ENCODE measurements at places on chromosomes 2 and 18. TPM values are rescaled to one million over a fixed set of nuclear protein-coding genes. Genes with fewer than 3 reads are reported as not detected.

Gene SCN9A
- 2.1 TPM for polyA plus RNA-seq

Gene MERTK
- 18.3 TPM for polyA plus RNA-seq

Gene SIX3
- polyA plus RNA-seq = not detected

Gene CNTNAP5
- polyA plus RNA-seq = 0.11 TPM

Gene KCNE4
- polyA plus RNA-seq = 15.3 TPM

Gene NR4A2
- 0.34 TPM for polyA plus RNA-seq

Gene RGPD4
- not detected for polyA plus RNA-seq

Gene PRSS56
- polyA plus RNA-seq = 0.13 TPM

Gene LOXHD1
- polyA plus RNA-seq = 1.1 TPM

Gene NYAP2
- not detected for polyA plus RNA-seq

Gene TUBB8B
- polyA plus RNA-seq = 1.9 TPM

Gene COL4A4
- 50.9 TPM for polyA plus RNA-seq

DNA sequence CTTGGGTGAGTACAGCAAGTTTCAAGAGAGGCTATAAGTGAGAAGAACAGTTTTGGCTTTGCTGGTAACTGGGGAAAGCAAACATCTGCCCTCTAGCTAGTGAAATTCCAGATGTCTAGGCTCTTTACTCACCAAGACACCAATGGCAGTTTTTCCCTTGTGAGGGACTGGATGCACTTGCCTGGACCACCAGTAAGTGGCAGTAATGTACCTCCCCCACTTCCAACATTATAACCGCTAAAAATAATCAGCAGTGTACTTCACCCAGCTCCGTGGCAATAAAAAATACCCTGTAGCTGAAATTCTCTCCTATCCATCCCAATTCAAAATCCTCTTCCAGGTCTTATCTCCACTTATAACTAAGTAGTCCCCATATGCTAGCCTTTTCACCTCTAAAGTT, 383.9 kb downstream of the ARHGAP15 start:
- no peak for DNase-seq

GRCh38 chr2:171139860-171140259, 20.8 kb downstream of the TLK1 start:
- DNase-seq = no peak

- DNase-seq = no peak
These were observed 49.2 kb upstream of the NAB1 start for GRCh38 chr2:190599546-190600220.

DNA sequence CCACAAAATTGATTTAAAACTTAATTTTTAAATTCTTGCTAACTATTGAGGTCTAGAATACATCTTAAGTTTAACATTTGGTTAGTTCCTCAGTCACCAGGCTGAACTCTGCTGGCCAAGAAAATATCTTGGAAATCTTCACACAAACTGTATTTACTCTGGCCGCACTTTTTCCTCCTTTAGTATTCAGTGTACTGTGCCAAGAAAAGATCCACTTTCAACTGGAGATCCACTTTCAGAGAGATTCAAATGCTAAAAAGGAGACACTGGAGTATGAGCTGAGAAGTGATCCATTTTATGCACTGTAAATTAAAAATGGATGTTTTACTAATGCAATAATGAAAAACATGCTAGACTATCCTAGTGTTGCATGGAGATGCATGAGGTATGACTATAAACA, 98.1 kb downstream of the ANTXR1 start:
- no peak for DNase-seq

DNA sequence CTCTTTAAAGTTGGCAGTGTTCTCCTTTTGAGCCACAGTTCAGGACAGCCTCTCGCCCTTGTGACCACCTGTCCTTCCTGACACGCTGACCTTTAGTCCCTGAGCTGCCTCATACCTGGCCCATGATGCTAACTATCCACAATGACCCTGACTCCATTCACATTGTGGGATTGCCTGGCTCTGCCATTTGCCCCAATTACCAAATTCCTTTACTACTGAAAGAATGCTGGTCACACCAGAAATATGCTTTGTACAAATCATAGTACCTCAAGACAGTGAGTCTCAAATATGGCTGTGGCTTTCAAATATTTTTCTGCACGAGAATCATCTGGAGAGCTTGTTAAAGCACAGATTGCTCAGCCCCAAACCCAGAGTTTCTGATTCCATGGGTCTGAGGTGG, 54.2 kb downstream of the LTBP1 start:
- DNase-seq = no peak

DNA sequence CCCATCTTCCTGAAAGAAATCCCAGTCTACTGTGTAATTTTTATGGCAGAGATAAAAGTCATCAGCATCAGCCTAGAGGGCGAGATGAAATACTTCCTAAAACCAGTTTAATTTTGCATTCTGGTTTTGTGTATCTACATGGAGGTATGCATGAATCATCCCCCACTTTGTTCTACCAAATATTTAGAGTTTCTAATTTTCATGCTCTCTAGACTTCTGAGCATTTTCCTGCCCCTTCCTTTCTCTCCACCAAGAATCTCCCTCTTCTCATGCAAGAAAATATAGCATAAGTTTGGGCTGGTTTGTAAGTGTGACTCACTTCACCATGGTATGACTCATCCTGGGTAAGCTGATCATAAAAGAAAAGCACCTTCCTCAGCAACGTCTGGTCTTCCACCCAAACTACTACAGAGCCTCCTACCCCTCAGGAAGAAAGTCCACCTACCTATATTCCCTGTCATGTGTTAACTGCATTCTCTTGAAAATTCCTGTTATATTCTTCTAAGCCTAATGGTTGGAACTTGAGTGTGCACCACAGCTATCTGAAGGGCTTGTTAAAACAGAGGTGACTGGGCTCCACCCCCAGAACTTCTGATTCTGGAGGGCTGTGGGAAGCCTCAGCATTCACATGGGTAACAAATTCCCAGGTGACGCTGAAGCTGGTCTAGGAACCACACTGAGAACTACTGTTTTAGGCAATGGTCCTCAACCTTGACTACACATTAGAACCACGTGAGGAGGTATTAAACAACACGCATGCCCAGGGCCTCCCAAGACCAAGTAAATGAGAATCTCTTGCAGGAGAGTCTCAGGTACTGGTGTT, 37.4 kb upstream of the RAPGEF4 start:
- no peak for DNase-seq

DNA sequence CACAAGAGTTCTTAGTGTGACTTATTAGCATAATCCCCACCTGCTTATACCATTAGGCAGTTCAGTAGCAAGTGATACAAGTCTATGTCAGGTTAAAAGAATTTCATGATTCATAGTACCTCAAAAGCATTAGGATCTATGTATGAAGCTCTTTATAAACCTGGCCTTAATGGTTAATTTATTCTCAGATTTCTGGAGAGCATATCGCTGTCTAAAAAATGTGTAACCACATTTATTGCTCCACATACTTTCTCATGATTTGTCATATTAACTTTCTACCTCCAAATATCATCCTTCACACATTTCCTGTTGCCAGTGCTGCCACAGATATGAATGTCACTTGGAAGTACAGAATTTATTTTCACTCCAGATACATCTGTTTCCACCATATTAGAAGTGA, 332.8 kb upstream of the MAP2 start:
- DNase-seq = no peak

DNA sequence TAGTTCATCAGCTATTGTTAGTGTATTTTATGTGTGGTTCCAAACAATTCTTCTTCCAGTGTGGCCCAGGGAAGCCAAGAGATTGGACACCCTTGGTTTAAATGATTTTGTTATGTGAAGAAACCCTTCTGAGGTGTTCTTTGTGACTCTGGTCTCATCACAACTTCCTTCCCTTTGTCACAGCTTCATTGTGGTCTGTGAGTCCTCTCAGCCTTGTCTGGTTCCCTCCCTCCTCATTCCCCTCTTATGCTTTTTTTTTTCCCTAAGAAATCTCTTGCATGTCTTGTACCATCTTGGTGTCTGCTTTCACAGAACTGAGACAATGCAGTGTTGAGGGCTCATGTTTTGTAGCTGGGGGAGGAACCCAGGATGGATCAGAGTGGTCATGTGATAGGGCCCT, 118.9 kb downstream of the TMEM182 start:
- DNase-seq = no peak

DNA sequence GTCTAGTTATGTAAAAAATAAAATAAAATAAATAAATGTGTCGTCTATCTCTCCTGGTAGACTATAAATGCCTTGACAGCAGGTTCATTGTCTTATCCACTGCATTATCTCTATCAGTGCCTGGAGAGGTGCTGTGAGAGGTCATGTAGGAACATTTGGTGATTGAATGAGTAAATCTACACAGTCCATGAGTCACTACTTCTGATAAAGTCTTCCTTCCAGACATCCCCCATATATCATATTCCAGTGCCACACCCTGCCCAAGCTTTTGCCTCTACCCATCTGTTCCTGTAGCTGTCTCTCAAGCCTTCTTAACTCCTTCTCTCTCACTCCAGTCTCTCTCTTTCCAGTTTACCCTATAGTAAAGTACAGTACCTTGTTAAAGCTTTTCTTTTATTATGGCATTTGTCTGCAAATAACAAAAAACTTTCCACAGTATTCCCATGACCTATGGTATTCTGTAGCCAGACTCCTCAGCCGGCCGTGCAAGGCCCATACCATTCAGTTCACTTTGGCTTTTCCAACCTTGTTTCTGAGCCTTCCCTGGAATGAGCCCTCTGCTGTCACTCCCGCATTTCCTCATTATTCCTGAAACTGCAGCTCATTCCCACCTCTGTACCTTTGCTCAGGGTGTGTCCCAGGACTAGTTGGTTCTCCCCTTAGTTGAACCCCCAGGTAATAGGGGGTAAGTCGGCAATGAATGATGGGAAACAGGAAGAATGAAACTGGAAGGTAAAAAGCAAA, 37.5 kb downstream of the ANXA4 start:
- DNase-seq = no peak

DNA sequence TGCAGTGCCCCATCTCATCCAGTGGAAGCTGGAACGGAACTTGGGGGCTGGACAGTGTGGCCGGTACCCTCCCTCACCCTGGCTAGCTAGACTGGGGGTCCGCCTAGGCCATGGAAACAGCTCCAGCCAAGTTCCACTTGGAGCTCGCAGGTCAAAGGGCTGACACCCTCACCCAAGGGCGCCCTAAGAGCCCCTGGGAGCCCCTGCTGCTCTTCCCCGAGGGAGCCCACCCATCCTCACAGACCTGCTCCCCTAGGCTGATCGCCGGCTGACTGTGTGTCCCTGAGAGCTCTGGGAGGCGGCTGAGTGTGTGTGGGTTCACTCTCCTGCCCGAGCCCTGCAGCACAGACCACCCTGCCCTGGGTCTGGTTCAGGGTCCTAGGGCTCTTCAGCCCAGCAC, 118.2 kb upstream of the OTOS start:
- DNase-seq = no peak

DNA sequence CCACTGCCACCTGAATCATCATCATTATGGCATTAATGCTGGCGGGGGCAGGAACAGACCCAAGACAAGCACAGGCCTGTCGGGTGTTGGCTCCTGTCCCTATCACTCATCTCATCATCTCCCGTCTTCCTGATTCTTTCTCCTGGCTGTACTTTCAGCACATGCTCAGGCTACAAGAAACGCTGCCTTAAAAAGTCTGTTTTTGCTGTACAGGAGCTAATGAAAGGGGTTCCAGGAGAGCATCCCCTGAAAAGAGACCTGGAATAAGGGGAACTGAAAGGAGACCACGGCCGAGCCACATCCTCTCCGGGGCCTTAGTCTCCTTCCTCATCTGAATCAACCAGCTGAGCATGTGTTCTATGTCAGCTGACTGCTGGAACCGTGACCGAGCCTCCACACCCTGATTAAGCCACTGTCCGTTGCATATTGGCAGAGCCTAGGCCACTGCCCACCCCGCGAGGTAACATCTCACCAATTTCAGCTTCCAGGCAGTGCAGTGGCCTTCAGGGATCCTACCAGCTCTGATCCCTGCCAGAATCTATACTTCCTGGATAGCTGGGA, 62.6 kb downstream of the DNMT3A start:
- DNase-seq = no peak

- DNase-seq = no peak
These were observed 22.8 kb downstream of the ANO7 start for GRCh38 chr2:241211276-241211675.

DNA sequence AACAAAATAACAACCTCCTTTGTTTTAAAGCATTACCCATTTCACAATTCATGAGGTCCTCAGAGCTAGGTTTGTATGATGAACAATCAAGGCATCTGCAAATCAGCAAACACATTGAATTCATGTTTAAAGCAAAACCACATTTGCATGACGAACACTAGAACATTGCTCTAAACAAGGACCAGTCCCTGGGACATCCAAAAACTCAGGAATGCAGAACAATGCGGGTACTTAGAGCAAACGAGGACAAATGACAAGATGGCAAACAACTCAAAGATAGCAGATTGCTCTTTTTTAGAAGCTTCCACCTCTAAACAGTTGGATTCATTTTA, 45.7 kb upstream of the RALBP1 start:
- DNase-seq = no peak

GRCh38 chr2:174326161-174327020, 8.4 kb upstream of the SP9 start:
- DNase-seq = no peak

GRCh38 chr2:168054657-168055056, 192.7 kb downstream of the STK39 start:
- DNase-seq = no peak

DNA sequence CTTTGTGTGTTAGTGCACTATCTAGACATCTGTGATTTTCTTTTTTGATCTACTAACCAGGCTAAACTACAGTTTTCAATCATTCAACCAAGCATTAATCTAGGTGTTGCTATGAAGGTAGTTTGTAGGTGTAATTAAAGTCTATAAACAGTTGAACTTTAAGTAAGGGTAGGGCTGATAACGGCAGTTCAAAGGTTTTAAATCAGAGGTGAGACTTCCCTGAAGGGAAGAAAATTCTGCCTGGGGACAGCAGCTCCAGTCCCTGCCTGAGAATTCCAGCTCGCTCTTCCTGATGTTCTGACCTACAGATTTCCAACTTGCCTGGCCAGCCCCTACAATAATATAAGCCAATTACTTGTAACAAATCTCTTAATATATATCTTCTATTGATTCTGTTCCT, 663.9 kb downstream of the MBD2 start:
- no peak for DNase-seq

DNA sequence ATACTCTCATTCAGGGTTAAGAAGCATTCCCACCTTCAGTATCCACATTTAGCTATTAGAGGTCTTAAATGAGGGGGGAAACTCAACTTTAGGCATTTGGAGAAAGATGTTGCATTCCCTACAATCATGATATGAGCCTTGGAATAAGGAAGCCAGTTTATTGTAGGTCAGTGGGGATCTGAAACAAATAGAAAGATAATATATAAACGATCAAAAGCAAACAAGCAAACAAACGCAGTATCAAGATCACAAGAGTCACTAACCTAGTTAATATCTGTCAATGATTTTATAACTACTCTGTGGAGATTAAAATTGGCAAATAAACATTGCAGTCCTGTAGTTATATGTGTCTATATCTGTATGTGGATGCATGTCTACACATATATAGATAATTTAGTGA, 152.4 kb upstream of the LRATD1 start:
- no peak for DNase-seq

DNA sequence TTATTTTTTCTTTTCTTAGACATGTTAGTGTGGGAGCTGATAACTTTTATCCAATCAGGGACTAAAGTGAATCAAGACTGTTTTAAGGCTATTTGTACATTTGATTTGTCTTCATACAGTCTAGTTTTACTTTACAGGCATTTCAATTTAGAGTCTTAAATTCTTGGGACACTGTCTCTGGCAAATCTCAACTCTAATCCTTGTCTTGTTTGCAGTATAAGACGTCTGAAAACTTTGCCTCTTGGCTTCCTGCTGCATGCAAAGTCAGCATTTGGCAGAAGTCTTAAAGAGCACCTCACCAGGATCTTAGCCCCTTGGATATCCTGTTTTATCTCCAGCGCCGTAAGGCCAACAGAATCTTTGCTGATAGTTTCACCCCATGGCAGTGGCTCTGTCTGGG, 30.3 kb downstream of the SPOPL start:
- no peak for DNase-seq

Data from renal pelvis (tissue), 12 donors.